ENCODE measurements at places on chromosomes 2 and 18. TPM values are rescaled to one million over a fixed set of nuclear protein-coding genes. Genes with fewer than 3 reads are reported as not detected.

FAM237A gene
- not detected for polyA plus RNA-seq

UGT1A10 gene
- polyA plus RNA-seq = not detected

SLC11A1 gene
- 1.2 TPM for polyA plus RNA-seq

CNTNAP5 gene
- polyA plus RNA-seq = not detected

OXER1 gene
- polyA plus RNA-seq = not detected

DNA sequence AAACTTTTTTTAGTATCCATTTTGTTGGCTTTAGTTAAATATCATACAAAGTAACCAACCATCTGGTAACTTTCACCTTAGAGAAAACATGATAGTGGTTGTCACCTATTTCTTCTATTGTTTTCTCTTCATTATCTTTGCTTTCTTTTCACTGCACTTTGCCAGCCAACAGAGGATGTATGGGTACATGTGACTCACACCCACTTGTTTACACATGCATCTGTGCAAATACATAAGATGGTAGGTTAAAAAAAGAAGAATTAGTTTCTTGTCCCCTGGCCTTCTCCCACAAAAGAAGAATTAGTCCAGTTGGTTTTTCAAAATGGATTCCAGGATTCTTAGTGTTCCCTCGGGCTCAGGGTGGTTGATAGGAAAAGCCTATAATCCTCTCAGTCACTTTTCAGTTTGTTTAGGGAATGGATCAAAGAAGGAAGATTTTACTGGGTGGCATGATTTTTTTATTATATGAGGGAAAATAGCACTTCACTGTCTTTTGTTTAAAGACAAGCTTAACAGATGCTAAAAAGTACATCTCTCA, 46.6 kb downstream of the CDK15 start:
- DNase-seq = no peak
